ENCODE measurements at places on chromosomes 16 and 17.

DNA sequence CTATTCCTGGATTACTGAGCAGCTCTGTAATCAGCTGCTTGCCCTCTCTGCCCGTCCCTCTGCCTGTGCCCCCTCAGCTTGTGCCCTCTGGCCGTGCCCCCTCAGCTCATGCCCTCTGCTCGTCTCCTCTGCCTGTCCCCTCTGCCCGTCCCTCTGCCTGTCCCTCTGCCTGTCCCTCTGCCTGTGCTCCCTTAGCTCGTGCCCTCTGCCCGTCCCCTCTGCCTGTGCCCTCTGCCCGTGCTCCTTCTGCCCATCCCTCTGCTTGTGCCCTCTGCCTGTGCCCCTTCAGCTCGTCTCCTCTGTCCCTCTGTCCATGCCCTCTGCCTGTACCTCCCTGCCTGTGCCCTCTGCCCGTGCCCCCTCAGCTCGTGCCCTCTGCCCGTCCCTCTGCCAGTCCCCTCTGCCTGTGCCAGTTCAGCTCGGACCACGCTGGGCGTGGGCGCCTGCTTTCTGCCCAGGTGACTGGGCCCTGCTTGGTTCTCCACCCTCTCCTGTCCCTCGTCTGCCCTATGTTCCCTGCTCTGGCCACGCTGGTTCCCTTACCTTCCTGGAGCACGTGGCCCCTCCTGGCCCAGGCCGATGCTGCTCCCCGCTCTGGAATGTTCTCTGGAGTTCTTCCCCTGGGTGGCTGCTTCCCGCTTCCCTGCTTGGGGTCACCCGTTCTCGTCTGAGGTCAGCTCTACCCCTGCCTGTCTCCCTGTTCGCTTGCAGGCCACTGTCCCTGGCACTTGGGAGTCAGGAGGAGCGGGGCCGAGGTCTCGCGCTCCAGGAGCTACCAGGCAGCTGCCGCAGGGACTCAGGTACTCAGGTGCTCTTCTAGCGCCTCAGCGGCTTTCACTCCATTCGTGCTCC is 63.9 kb downstream of the BANP start:
- no peak for DNase-seq

DNA sequence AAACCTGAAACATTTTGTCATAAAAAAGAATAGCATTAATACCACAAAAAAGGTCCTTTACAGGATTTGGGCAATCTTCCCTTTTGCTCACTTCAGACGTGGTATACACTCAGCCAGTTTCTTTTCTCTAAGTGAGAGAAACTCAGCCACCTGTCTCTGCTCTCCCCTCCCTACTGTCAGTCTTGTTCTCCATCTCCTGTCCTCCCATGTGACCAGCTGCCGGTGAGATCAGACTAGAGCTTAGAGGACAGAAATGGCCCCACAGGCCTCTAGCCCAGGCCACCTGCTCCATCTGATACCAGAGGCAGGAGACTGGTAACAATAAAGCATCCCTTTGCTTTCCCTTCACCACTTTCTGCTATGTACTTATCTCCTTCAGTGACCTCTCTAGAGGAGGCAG is 34.9 kb downstream of the CMC2 start:
- no peak for DNase-seq

- no peak for DNase-seq
These were observed 2.0 kb downstream of the AOC3 start for GRCh38 chr17:42853004-42853403.

DNA sequence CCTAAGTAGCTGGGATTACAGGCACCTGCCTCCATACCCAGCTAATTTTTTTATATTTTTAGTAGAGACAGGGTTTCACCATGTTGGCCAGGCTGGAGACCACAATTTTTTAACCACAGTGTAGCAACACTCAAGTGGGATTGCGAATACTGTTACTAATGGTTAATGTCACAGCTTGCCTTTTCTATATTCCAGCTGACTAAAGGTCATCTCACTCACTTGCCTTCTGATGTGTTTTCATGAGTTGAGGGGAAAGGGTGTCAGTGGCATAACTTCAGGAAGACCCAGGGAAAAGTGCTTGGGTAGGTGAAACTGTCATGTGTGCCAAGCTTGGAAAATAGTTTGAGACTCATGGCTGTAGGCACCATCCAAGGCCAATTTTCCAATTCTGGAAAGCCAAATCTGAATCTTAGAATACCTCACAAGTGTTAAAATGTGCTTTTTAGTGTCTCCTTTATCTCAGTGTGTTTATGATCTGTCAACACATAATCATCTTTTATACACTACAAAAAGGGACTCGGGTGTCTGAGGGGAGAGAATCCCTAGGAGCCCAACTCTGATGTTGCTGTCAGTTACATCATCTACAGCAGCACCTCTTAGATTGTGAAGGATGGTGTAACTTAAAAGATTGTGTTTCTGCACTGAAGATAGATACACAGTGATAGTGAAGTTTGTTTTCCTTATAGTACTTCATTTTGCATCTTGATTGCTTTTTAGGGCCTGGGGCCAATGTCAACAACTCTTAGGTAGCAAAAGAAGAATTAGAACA is 27.1 kb downstream of the OGFOD1 start:
- DNase-seq: no peak

- no peak for DNase-seq
These were observed 2.4 kb downstream of the ARHGDIA start for GRCh38 chr17:81868674-81869220.

DNA sequence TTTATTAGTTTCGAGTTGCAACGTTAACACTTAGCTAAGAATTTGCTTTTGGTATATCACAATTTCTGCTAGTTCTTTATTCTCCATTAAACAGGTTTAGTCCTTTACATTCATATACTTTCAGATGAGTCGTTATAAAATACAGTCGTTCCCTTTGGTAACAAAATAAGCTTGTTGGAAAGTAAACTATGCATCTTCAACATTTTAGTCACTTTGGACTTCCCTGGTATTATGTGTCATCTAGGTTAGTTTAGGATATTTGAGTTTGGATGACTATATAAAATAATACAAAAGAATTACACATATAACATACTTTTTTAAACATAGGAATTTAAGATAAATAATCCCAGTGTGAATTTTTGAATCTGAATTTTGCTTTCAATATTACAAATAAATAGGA is 351.5 kb downstream of the BCAS3 start:
- DNase-seq: no peak
